ENCODE measurements at places on chromosomes 16 and 17. TPM values are rescaled to one million over a fixed set of nuclear protein-coding genes. Genes with fewer than 3 reads are reported as not detected.

The KRTAP3-2 gene
- total RNA-seq, result not detected

The CTNS gene
- total RNA-seq, result 5.9 TPM

- no peak for DNase-seq
Measured at GRCh38 chr16:12753203-12754023, 50.3 kb downstream of the CPPED1 start.

DNA sequence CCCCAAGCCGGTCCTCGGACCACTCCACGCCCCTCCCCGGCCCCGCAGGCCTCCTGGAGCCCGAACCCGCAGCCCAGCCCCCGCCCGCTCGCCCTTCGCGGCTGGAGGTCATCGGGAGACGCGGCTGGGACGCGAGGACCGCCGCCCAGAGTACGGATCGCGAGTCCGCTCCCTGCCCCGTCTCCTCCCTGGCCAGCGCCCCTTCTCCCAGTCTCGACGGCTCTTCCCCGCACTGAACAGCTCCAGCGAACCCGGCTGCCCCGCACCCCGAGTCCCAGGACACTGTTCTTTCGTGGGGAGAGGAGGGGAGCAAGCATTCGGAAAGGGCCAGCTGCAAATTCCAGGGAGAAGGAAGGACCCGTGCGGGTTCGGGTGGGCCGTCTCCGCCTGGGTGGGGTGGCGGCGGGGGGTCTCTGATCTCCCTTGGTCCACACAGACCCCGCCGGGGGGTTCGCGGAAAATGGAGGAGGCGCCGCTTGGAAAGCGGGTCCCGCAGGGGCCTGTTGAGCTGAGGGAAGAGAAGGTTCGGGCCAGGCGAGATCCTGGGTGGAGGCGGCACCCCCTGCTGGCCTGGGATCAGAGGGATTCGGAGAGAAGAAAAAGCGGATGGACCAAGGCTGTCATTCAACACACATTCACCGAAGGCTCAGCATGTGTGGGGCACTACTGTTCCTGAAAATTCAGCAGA is 632 bp upstream of the RTN4RL1 start:
- DNase-seq, result no peak

- DNase-seq, result no peak
Measured at GRCh38 chr17:57115916-57116315, 30.9 kb downstream of the AKAP1 start.

- DNase-seq, result no peak
Measured at GRCh38 chr16:89289428-89290395, 72.2 kb downstream of the ZNF778 start.

- DNase-seq, result no peak
Measured at GRCh38 chr16:22373662-22374310, 633 bp downstream of the CDR2 start.

DNA sequence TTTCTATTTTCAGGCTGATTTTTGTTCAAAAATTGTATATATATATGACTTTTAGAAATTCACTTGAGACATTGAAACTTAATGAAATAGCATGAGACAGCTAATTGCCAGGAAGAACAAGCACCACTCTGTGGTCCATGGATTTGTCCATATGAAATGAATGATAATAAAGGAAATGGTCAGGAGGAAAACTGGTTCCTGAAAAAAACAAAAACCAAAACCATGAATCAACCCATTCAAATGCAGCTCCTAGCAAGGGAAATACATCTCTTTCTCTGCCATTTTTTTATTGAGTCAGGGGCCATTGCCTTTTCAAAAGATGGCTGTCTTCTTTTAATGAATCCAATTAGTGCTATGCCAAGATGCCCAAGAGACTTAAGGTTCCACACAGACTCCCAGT is 230.7 kb downstream of the SLC39A11 start:
- no peak for DNase-seq
